Stomach (tissue), 19 donors: ENCODE measurements at places on chromosomes 2 and 18. TPM values are rescaled to one million over a fixed set of nuclear protein-coding genes. Genes with fewer than 3 reads are reported as not detected.

Gene TLX2
- total RNA-seq: 0.73 TPM

Gene KCNE4
- 4.0 TPM for total RNA-seq

Gene SPATA3
- total RNA-seq: not detected

Gene KIF5C
- 2.3 TPM for total RNA-seq

Gene SCN2A
- 0.72 TPM for total RNA-seq

Gene DPP4
- 1.8 TPM for total RNA-seq

Gene GULP1
- 129 TPM for total RNA-seq
